ENCODE measurements at places on chromosomes 2 and 18.

- DNase-seq, result no peak
These were observed 40.8 kb downstream of the MTERF4 start for GRCh38 chr2:241061275-241061674.

DNA sequence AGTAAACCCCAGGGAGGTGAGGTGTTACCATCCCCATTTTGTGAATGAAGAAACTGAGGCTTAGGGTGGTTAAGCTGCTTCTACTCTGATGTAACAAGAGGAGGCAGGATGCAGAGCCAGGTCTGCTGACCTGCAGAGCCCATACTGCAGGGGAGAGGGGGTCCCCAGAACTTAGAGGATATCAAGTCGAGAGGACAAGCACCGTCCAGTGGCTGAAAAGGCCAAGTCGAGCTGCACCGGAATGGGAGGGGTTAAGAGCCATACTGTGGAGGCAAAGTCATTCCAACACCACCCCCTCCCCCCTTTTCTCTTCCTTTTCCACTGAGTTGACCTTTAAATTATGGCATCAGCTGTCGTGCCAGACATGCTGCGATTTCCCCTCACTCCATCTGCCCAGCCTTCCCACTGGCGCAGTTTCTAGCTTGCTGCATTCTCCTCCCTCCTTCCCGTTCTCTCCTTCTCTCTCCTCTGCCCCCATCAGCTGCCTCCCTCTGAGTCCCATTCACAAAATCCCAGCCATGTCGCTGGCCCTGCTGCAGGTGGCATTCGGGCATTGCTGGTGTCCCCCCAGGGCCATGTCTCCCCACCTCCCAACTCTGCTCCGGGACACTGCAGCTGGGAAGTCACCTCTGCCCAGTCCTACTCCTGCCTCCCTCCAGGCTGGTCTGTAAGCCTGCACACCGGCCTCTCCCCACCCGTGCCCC lies 346.9 kb downstream of the DYSF start:
- DNase-seq, result no peak

DNA sequence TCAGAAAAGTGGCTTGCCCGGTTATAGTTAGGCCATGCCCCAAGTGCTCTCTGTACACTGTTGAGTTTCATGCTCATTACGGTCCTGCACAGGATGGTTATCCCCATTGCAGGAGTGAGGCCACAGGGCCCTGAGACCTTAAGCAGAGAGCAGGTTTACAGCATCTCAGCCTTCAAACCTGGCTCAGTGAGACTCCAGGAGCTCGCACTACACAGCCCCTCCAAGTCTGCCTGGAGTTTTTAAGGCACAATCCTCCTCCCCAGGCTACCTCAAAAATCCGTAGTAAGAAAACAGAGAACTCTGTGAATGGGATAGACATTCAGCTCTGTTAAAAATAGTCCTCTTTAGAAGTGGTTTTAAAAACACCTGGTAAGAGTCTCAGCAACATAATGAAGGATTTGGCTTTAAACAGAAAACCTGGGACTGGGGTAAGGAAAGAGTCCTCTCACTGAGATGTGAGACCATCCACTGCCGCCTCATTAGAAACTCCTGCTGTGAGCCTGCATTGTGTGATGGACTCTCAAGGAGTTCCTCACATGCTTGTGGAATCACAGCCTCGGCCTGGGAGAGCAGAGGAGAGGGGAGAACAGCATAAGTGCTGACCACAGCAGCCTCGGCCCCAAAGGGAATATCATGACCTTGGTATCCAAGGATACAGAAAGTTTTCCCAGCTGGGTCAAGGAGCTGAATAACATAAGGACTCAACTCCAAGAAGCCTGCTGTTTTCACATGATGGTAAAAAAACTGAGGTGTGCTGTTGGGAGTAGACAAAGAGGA lies 214.8 kb downstream of the ATAD2B start:
- no peak for DNase-seq

- no peak for DNase-seq
These were observed 16.0 kb upstream of the SKA1 start for GRCh38 chr18:50358844-50359243.

- DNase-seq, result peak; percentile 37
These were observed 47.0 kb downstream of the IWS1 start for GRCh38 chr2:127479219-127479825.

GRCh38 chr2:231223458-231223976 lies 25.1 kb downstream of the ARMC9 start:
- DNase-seq, result no peak

- no peak for DNase-seq
These were observed 391.2 kb upstream of the HNRNPA3 start for GRCh38 chr2:176821350-176821749.

GRCh38 chr2:114929225-114929624 lies 486.8 kb downstream of the DPP10 start:
- no peak for DNase-seq

DNA sequence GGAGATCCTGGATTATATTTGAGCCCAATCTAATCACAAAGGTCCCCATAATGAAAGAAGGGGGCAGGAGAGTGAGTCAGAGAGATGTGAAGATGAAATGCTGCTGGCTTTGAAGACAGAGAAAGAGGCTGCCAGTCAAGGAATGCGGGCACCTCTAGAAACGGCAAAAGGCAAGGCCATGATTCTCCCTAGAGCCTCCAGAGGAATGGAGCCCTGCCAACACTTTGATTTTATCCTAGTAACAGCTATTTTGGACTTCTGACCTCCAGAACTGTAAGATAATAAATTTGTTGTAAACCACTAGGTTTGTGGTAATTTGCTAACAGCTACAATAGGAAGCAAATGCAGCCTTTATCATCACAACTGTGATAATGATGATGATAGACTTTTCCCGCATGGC lies 32.9 kb downstream of the LBH start:
- no peak for DNase-seq

GRCh38 chr2:75108937-75109482 lies 90.3 kb downstream of the TACR1 start:
- no peak for DNase-seq

DNA sequence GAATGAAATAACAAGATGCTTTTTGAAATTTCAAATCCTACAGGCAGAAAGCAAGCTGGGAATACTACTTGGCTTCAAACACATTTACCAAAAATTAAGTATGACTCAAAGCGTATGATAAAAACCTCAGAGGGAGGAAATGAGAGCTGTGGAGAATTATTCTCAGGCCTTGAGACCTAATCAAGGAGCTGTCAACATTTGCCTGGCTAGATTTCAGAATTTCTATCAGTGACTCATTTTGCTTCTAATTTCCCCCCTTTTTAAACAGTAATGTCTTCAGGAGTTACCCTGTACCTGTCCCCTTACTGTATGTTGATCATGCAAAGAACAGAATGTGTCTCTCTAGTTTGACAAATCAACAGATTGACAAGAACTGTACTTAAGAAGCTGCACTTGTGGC lies 1324.5 kb upstream of the DDX18 start:
- DNase-seq, result no peak
